ENCODE measurements at places on chromosomes 13 and 19.

DNA sequence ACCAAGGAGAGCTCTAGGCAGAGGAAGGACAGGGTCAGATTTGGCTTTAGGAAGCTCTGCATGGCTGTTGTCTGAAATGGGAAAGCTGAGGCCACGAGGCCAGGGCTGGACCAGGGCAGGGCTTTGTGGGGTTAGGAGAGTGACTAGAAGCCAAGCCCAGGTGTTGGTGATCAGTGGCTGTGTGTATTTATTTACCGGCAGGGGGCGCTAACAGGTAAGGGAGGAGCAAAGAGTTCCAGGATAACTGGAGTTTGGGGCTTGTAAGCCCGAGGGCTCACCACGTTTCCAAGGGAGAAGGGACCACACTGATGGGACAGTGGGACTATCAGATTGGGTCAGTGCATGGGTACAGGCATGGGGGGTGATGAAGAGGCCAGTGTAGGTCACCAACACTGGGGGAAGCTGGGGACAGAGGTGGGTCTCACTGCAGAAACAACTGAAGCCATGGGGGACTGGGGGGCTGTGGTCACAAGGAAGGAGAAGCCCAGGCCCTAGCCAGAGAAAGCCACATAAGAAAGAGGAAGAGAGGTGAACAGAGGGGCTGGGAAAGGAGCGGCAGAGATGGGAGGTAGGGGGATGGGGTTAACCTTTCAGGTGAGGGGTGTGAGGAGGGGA, 3.9 kb downstream of the TMEM147 start:
- DNase-seq = no peak

GRCh38 chr13:99374169-99374991, 67.2 kb upstream of the GPR183 start:
- DNase-seq = no peak

DNA sequence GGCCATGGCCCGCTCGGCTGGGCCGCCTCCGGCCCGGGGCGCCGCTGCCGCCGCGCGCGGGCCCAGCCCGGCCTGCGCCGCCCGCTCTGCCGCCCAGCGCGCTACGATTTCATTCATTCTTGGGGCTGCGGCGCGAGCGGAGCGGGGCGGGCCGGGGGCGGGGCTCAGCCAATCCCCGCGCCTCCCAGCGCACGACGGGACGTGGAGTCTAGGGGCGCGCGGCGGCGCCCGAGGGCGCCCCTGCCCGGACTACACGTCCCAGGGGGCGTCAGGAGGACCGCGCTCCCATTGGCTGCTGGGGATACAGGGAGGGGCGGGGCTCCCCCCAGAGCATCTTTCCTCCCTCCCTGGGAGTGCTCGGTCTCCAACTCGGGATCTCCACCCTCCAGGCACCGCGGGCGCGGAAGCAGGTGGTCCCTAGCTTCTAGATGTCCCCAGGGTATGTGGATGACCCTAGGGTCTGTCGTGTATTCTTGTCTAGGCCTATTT, 5.6 kb upstream of the DPF1 start:
- DNase-seq = no peak

DNA sequence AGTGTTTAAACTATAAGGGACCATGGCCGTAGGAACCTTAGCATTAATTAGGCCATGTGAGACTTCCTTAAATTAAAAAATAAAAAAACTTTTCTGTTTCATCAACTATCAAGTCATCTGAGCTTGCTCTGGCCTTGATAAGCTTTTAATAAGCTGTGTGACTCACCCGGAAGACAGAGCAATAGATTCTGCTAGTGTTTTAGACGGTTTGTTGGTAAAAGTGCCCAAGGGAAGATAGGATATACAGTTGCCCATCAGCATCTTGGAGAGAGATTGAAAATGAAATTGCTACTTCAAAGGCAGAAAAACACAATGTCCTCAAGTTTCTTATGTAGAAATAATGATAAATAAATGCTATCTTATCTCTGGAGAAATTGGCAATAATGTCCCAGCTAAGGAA, 31.2 kb upstream of the RCBTB2 start:
- no peak for DNase-seq

- DNase-seq = no peak
Observed at GRCh38 chr19:4984106-4984380, 15.1 kb downstream of the KDM4B start.

DNA sequence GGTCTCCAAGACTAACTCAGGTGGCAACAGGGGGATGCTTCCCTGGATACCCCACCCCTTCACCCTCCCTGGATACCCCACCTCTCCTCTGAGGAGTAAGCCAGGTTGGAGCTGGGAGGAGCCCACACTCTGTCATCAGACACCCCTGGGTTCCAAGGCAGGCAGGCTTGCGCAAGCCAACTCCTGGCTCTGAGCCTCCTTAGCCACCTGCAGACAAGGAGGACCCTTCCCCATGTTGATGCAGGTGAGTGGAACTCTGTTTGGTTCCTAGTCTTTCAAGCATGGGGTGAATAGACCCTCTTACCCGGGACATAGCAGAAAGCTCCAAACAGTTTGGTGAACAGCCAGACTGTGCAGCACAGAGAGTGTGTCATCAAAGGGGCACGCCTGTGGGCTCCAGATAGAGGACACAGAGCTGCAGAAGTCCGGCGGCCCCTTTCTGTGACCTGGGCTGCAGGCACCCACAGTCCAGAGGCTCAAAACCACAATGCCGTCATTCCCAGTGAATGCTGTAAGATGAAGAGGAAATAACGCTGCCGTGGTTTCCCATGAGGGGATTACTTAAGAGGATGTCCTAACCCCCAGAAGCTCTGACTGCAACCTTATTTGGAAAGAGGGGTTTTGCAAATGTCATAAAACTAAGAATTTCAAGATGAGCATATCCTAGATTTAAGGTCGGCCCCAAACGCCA, 12.1 kb upstream of the HAS1 start:
- no peak for DNase-seq

GRCh38 chr19:48194041-48194843, 23.8 kb downstream of the ZSWIM9 start:
- no peak for DNase-seq

GRCh38 chr13:91200486-91200885, 147.0 kb upstream of the MIR17HG start:
- DNase-seq = no peak

GRCh38 chr19:1575323-1576241, 7.5 kb upstream of the MEX3D start:
- no peak for DNase-seq

DNA sequence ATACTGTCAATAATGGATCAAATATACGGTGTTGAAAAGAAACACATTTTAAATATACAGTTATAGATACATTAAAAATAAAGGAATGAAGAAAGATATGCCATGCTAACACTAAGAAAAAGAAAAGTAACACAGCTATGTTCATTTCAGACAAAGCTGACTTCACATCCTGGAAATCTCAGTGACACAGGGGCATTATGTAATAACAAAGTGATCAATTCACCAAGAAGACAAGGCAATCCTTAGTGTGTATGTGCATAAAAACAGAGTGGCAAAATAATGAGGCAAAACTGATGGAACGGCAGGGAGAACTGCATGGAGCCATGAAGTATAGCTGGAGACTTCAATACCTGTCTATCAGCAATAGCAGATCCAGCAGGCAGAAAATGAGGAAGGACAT, 13.1 kb downstream of the ZNF14 start:
- no peak for DNase-seq

DNA sequence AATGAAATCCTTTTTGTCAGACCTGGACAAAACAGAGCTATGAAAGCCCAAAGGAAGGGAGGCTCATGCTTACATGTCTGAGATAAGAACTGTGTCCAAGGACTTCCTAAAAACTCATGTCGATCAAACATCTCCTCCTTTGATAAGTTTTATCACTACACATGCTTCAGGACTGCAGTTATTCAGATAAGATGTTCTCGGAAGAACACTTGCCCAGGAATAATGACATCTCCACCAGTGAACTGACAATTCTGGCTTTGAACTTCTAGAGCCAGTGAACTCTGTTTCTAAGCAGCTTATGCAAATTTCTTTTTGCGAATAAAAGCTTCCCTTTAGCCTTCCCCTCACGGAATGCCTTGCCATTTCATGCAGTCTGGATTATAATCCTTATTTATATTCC, 561.6 kb downstream of the TBC1D4 start:
- no peak for DNase-seq

GRCh38 chr13:41512441-41512840, 55.1 kb downstream of the RGCC start:
- no peak for DNase-seq

- no peak for DNase-seq
Observed at GRCh38 chr19:13010992-13011652, 15.8 kb downstream of the NFIX start.
